ENCODE measurements at places on chromosomes 11 and 22.
A peak's percentile ranks its signal among the peaks of the same experiment; 100 is the strongest.

GRCh38 chr22:17980638-17981051 lies 43.7 kb downstream of the MICAL3 start:
- no peak for DNase-seq

- DNase-seq, result no peak
Measured at GRCh38 chr22:41928593-41929417, 2.2 kb upstream of the TNFRSF13C start.

DNA sequence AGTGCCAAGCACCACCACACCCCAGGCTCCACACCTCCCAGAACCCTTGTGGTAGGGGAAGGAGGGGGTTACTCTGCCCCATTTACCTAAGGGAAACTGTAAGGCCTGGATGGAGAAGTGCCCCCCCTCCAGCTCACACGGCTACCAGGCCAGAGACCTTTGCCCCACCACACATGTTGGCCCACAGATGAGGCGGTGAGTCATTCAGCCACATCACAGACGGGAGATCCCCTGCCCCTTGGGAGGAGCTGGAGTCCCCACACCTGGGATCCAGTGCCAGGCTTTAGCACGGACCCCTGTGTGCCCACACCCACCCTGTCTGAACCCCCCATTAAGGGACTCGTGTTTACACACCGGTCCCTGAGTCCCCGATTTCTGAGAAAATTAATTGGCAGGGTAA lies 24.9 kb downstream of the CDKN1C start:
- DNase-seq, result no peak

DNA sequence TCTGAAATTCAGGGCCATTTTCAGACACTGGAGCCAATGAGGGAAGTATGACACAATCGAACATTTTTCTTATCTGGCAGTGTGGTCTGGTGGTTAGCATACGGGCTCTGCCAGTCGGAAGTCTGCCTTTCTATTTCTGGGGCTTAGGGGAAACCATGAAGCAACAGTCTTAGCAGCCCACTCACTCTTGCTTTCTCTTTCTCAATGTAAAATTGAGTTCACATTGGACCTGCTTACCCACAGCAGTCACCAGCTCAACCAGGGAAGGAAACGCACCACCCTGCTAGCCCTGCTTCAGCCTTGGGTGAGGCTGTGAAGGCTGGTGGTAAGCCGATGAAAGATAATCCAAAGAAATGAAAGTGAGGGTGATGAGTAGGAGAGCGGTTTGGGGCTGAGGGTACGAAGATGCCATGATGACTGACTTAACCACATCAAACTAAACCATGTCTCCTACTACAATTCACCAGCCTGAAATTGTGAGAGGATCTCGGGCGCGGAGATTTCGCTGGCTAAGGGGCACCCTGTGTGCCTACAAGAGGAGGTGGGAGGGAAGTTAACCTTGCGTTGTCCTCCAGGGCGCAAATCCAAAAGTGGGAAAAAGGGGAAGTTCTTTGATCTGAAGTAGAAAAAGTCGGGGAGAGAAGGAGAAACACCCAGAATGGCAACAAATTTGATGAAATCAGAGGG lies 2.0 kb upstream of the LMO2 start:
- peak; percentile 47 for DNase-seq

GRCh38 chr11:96180341-96180740 lies 162.7 kb downstream of the MAML2 start:
- DNase-seq, result no peak

- DNase-seq, result no peak
Measured at GRCh38 chr11:86988351-86988881, 33.2 kb upstream of the FZD4 start.

GRCh38 chr22:38570779-38571364 lies 889 bp upstream of the DMC1 start:
- DNase-seq, result no peak

- DNase-seq, result no peak
Measured at GRCh38 chr11:3091081-3091845, 34.0 kb upstream of the CARS1 start.

DNA sequence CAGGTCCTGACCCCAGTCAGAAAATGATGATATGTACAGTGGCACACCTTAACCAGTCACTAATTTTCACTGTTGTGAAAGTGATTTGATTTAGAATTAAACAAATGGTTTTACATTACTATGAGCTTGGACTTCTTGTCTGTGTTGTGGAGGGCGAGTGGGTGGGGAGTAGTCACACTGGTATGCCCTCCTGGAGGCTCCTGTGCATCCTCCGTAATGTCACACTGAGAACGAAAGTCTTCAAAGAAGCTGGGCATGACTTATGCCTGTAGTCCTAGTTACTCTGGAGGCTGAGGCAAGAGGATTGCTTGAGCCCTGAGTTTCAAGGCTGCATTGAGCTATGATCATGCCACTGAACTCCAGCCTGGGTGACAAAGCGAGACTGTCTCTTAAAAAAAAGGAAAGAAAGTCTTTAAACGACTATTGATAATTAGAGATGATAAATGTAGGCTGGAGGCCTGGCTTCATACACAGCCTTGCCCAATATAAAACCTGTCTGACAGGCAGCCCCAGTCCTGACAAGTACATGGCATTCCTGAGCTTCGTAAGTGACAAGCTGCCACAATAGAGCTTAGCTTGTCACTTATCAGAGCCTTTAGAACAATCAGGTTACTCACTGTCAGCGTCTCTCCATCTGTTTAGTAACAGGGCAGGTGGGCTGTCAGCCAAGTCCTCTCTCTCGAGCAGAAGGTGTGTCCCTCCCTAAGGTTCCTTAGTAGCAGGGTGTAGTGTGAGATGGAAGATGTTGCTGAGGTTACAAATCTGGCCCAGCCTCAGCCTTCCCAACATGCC lies 5.0 kb upstream of the LIMK2 start:
- no peak for DNase-seq
